Kidney epithelial cell (primary cell): ENCODE measurements at places on chromosomes 6 and 20. TPM values are rescaled to one million over a fixed set of nuclear protein-coding genes. Genes with fewer than 3 reads are reported as not detected.

DNA sequence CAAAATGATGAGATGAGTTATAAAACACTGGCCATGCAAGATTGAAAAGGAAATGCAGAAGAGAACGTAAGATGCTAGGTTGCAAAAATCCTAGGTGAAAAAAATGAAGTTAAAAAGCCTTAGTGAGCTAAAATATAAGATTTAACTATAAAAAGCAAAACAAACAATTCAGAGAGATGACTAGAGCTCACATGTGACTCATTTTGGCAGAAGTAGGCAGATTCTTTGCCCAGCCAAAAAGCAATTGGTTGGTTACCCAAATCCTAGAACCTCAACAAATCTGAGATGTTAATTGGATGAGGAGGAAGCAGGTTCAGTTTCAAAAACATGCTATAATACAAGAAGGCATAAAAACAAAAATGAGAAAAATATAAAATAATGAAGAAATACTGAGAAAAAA, 249.1 kb downstream of the OGFRL1 start:
- DNase-seq = no peak

- peak; percentile 51 for DNase-seq
These were observed 155.7 kb upstream of the PRSS16 start for GRCh38 chr6:27091661-27092315.

ADGB gene
- total RNA-seq = not detected in 2 replicates

DNA sequence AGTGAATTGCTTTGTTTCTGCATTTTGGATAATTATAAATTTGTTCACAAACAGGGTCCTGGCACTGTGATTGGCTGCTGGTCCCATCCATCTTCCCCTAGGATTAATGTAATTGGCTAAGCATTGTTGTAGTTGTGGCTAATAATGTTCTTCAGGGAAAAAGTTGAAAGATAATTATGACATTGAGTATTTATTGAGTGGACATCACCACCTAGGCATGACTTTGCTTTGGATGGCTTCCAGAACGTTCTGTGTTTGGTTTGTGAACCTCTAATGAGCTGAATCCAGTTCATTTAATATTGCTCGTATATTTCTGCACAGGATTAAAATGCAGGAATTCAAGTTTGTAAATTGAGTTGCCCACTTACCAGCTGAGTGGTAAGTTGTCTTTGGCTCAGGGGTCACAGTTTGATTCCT, 55.1 kb downstream of the ARID1B start:
- DNase-seq = no peak

- DNase-seq = no peak
These were observed 6.4 kb downstream of the CD109 start for GRCh38 chr6:73702444-73702843.

- no peak for DNase-seq
These were observed 512 bp upstream of the HDGFL1 start for GRCh38 chr6:22568854-22569253.

- no peak for DNase-seq
These were observed 76.6 kb downstream of the DZANK1 start for GRCh38 chr20:18390201-18390600.

DNA sequence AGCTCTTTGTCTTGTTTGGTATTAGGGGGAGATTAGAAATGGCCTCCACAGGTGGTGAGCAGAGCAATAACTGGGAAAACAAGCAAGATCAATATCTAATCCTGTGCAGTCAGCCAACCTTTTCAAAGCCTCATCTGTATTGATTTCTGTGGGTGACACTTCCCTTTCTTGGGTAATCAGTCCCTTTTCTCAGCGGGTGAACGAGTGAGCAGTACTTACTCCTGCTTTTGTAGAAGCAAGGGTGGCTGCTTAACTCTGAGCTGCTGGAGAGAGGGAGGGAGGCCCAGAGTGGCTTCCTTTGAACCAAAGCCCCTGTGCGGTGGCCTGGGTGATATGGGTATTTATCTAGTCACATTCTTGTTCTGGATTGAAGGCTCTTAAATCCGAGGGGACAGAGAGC, 254.8 kb upstream of the CHD6 start:
- no peak for DNase-seq

ZBTB46 gene
- 7.2 and 7.8 TPM in 2 replicates for total RNA-seq

RPP40 gene
- 10.6 and 16.0 TPM in 2 replicates for total RNA-seq

DNA sequence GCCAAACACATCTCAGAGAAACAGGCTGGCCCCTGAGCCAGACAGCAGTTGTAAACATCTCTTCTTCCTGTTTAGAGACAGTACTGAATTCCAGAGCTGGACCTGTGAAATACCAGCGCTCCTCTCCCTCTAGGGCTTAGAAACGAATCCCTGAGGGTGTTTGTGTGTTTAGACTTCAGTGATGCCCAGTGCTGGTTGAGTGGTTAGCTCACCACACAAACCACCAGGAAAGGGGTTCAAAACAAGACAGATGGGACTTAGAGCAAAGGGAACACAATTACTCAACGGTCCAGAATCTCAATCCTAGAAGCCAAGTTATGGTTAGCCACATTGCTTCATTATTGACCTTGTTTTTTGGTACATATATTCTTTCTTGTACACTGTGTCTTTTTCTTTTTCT, 108.7 kb upstream of the TMEM170B start:
- peak; percentile 93 for DNase-seq

DNA sequence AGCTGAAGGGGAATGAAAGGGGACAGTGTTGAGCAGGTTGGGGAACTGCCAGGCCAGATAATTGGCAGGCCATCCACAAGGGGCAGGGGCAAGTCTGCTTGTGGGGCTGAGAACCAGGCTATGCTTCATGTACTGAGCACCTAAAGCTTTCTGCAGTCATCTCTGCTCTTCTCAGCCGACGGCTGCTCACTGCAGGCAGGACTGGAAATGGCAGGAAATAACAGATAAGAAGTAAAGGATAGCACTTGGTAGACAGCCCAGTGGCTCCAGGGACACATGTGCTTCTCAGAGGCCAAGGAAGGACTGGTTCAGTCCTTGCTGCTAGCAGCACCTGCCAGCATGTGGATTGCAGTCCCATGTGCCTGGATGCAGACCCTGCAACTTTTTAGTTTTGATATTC, 89.8 kb downstream of the CD164 start:
- no peak for DNase-seq

ALDH8A1 gene
- total RNA-seq = 0.46 and 9.3 TPM in 2 replicates

DNA sequence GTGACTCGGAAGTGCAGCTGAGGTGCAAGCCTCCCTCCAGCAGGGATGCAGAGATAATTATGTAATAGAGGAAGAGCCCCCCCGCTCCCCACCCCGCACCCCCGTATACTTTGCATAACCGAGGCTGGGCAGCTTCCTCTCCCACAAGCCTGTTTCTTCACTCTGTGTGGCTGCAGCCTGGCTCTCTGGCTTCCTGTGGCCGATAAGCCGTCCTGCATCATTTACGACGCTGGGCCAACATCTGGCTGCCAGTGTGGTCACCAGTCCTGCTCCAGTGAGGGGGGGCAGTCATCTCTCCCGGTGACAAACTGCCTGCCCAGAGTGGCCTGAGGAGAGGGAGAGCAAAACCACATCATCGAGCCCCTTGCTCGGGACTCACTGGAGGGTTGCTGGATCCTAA, 59.2 kb downstream of the RBM38 start:
- no peak for DNase-seq
